ENCODE measurements at places on chromosomes 4 and X. TPM values are rescaled to one million over a fixed set of nuclear protein-coding genes. Genes with fewer than 3 reads are reported as not detected.

WAS gene
- 0.57 TPM for total RNA-seq

NEIL3 gene
- 14.5 TPM for total RNA-seq

ADRA2C gene
- total RNA-seq = 1.1 TPM

NAP1L2 gene
- 10.2 TPM for total RNA-seq

MAGEE2 gene
- not detected for total RNA-seq

BRS3 gene
- total RNA-seq = not detected

ADH1C gene
- total RNA-seq = not detected

PIGA gene
- total RNA-seq = 11.7 TPM

TMEM156 gene
- total RNA-seq = 33.7 TPM

ASMT gene
- not detected for total RNA-seq

CITED1 gene
- total RNA-seq = 3.1 TPM

SPP1 gene
- total RNA-seq = 11.0 TPM

LDB2 gene
- total RNA-seq = 4.6 TPM

CYLC1 gene
- not detected for total RNA-seq

XAGE1B gene
- total RNA-seq = 5.7 TPM

UGT2A1 gene
- not detected for total RNA-seq

OPN1MW3 gene
- not detected for total RNA-seq

DMRTC1 gene
- total RNA-seq = not detected

NDUFA1 gene
- 71.7 TPM for total RNA-seq

RHOXF1 gene
- not detected for total RNA-seq

LRRC66 gene
- not detected for total RNA-seq

JADE3 gene
- 9.7 TPM for total RNA-seq

TLR3 gene
- total RNA-seq = 6.1 TPM

RXFP1 gene
- 1.1 TPM for total RNA-seq

SYTL5 gene
- 0.29 TPM for total RNA-seq

SSX3 gene
- 1.1 TPM for total RNA-seq

TEX13D gene
- total RNA-seq = not detected

NEXMIF gene
- 0.21 TPM for total RNA-seq

ADGRG2 gene
- total RNA-seq = 0.63 TPM

CASK gene
- 14.1 TPM for total RNA-seq

FAM9B gene
- total RNA-seq = not detected

ZNF182 gene
- 3.1 TPM for total RNA-seq

COL4A5 gene
- 9.8 TPM for total RNA-seq

TCEAL7 gene
- total RNA-seq = 6.5 TPM

CCSER1 gene
- total RNA-seq = 0.80 TPM

XPNPEP2 gene
- not detected for total RNA-seq

Measured in Daoy (cell line).